ENCODE measurements at places on chromosomes 4 and X.

DNA sequence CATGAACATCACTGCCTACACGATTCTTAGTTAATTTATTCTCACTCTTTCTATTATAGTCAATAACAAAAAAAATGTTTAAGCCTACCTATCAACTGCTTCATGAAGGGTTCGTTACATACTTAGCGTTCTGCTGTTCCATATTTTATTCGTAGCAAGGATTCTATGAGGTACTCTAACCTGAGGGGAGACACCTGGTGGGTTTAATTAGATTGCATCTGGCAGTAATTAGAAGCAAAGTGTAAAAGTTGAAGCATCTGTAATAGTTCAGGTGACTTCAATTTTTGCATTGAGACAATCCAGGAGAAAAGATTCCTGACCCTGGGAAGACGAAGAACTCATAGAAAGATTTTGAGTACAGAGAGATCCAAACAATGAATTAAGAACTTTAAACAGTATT, 1655.8 kb upstream of the TENM3 start:
- no peak for DNase-seq

- DNase-seq: peak; percentile 23
These were observed 48.2 kb downstream of the GUCY1B1 start for GRCh38 chr4:155807021-155807420.

GRCh38 chr4:16043642-16044498, 40.0 kb downstream of the PROM1 start:
- DNase-seq: no peak

DNA sequence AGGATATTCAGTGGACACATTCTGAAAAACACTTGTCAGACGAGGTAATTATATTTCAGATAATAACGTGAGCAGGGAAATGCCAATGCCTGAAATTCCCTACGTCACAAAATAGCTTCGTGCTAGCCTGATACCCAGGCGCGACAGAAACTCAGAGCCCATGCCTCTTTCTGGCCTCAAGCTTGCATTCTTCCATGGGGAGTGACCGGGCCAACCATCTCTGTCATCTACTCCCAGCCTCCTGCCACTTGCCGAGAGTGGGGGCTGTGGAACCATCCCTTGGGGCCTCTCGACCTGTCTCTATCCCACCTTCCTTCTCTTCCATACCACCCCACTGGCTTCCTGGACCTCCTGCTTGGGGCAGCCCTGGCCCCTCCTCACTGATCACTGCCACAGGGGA, 34.5 kb upstream of the CDKN2AIP start:
- no peak for DNase-seq

DNA sequence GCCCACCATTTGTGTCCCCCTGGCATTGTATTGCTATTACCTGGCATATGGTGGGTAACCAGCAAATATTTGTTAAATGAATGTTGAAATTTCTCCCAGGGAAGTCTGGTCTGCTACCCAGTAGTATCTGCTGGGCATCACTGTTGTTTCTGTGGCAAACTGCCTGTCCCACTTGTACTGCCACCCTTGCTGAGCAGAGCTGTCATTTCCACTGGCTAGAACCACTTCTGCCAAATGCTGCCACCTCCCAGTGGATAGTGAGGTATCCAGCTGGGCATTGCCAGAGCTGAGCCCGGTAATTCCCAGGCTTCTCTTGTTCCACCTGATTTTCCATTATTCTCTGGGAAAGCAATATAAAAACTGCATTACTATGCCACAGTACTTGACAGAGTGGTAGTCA, 186.7 kb upstream of the NOCT start:
- no peak for DNase-seq

DNA sequence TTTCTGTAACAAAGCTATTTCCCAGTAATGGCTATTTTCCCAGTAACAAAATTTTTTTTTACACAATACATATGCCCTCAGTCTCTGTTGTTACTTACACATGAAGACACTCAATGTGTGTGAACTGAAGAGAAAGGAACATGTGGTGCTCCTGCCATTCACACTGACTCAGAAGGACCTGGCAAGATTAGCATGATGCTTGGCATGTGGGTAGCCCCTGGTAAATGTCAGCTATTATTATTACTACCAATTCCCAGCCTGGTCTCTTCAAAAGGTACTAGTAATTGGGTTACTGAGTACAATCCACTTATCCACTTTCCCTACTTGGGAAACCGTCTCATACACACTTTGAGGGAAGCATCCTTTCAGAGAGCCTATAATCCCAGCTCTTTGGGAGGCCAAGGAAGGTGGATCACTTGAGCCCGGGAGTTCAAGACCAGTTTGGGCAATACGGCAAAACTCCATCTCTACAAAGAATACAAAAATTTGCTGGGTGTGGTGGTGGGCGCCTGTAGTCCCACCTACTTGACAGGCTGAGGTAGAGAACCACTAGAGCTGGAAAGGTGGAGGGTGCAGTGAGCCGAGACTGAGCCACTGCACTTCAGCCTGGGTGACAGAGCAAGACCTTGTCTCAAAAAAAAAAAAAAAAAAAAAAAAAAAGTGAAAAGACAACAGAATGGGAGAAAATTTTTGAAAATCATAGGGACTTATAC, 14.6 kb downstream of the RBBP7 start:
- no peak for DNase-seq

Measured in fibroblast of pulmonary artery (primary cell).